ENCODE measurements at places on chromosomes 13 and 19. TPM values are rescaled to one million over a fixed set of nuclear protein-coding genes. Genes with fewer than 3 reads are reported as not detected.

Gene SLC10A2
- total RNA-seq, result not detected

Gene KASH5
- total RNA-seq, result not detected

Gene MAP2K2
- total RNA-seq, result 109 TPM

Gene ZAR1L
- not detected for total RNA-seq

Gene B9D2
- 4.1 TPM for total RNA-seq

DNA sequence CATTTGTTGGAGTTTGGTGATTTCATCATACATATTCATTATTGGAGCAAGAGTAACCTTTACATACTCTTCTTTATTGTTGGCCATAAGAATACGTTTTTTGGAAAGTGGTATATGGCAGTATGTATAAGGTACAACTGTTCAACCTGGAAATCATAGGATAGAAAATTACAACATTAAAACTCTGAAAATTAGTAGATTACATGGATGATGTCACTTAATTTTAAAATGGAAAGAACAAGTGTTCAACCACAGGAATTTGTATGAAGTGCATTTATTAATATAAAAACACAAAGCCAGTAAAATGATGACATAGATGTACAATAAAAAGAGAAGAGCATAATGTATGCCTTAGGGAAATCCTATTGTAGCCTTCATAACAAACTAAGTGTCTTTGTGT lies 7.3 kb upstream of the ZNF155 start:
- DNase-seq, result no peak

DNA sequence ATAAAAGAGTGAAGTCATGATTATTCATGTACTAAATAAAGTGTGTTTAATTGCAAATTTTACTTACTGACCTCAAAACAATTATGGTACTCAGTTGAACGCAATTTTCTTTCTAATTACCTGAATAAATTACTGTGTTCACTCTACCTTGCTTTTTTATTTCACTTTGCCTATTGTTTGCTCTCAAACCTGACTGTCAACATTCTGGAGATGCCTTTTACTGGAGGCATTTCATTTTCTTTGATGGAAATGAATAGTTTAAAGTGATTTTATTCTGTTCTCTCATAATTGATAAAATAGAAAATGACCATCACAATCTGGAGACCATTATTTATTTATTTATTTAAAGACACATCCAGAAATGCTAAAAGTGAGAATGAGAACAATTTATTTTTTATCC lies 811.5 kb upstream of the ATXN8OS start:
- no peak for DNase-seq

- DNase-seq, result no peak
Observed at GRCh38 chr13:93290503-93290902, 63.9 kb downstream of the GPC6 start.

DNA sequence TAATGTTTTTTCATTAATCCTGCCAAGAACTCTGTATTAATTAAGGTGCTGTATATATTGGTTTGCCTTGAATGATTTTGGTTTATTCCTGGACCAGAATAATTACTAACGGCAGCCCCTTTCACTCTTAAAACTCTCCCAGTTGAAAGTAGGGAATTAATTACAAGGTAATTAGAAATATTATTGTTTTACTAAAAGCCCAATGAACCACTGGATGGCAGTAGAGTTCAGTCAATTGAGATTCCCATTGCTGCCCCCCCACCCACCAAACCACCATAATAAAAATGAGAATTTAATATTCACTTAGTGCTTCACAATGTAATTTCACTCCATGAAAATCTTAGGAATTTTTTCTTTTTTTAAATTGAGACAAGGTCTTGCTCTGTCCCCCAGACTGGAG lies 13.7 kb downstream of the WBP4 start:
- DNase-seq, result no peak

- no peak for DNase-seq
Observed at GRCh38 chr13:59734393-59734792, 429.3 kb downstream of the DIAPH3 start.
